ENCODE measurements at places on chromosomes 5 and 9.

- no peak for DNase-seq
Observed at GRCh38 chr9:123763910-123764588, 165.9 kb downstream of the DENND1A start.

- DNase-seq, result no peak
Observed at GRCh38 chr5:32852535-32852934, 141.4 kb downstream of the NPR3 start.

GRCh38 chr5:36180556-36181350 is 28.8 kb downstream of the SKP2 start:
- no peak for DNase-seq

DNA sequence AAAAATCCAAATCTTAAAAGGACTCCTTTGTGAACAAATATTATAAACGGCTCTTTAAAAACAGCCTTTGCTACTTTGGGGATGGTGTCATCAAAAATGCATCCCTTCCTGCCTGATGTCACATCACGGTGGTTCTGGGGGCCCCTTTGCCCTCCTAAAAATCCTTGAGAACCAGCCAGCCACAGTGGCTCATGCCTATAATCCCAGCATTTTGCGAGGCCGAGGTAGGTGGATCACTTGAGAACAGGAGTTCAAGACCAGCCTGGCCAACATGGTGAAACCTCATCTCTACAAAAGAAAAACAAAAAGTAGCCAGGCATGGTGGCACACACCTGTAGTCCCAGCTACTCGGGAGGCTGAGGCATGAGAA is 43.9 kb downstream of the FNBP1 start:
- no peak for DNase-seq

GRCh38 chr9:3386753-3387152 is 139.0 kb downstream of the RFX3 start:
- DNase-seq, result peak; percentile 17

- no peak for DNase-seq
Observed at GRCh38 chr5:89397096-89397495, 514.1 kb upstream of the MEF2C start.

DNA sequence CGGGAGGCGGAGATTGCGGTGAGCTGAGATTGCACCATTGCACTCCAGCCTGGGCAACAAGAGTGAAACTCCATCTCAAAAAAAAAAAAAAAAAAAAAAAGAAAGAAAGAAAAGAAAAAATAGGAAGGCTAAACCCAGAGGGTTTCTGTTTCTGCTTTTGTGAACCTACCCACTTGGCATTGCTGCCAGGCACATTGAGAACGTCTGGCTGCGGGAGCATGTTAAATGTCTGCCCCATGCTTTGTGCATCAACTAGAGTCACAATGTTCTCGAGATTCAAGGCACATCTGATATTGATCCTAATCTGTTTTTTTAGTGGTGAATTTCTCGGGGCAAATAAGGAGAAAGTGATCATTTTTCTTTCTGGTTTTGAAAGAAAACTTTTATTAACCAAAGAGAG is 2.8 kb downstream of the SLC25A25 start:
- no peak for DNase-seq

- no peak for DNase-seq
Observed at GRCh38 chr5:165508286-165508685, 2002.9 kb downstream of the MAT2B start.

GRCh38 chr9:73844135-73844534 is 653.0 kb upstream of the RORB start:
- DNase-seq, result no peak

- no peak for DNase-seq
Observed at GRCh38 chr9:83339435-83339834, 198.8 kb downstream of the FRMD3 start.

GRCh38 chr5:137347865-137348264 is 151.3 kb downstream of the SPOCK1 start:
- no peak for DNase-seq

DNA sequence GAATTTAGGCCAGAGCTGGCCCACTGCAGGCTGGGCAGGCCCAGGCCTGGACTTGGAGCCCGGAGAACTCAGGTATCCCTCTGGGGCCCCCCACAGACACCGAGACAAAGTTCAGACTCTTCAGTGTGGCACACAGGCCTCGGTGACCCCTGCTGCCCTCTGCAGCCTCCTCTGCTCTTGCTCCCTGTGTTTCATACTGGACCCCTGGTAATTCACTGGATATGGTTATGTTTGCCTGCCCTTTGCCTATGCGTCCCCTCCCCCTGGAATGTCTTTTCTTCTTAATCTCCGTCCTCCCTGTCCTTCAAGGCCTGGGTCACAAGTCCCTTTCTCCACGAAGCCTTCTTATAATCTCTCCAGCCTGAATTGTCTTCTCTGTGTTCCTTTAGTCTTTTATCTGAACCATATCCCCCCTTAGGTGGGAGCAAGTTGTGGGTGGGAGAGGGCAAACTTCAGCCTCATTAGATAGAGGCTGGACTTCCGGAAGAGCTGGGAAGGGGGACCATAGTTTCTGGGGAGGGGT is 30.1 kb downstream of the GSN start:
- no peak for DNase-seq

DNA sequence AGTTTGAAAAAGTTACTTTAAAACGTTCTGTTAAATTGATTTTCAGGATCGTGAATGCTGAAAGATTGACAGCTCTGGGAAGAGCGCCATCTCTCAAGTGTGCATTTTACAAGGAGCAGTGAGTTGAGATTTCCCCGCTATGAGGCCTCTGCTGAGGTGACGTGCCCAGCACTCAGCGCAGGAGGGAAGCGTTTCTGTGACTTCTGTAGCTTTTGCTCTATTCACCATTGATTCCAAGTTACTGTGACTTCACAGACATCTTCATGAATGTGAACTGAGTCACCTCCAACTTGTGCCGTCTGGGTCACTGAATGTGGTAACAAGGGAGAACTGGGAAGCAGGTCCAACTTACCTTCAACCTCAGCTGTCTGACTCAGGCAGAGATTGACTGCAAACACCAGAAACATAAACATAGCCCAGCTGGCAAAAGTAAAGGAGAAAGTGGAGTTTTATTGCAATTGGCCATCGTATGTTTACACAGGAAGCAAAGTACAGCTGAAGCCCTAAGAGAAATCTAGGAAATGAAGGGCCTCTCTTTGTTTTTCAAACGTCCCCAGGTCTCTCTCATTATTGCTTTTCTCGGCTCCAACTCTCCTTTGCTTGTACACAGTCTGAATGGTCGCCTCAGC is 428.8 kb upstream of the CLINT1 start:
- no peak for DNase-seq

DNA sequence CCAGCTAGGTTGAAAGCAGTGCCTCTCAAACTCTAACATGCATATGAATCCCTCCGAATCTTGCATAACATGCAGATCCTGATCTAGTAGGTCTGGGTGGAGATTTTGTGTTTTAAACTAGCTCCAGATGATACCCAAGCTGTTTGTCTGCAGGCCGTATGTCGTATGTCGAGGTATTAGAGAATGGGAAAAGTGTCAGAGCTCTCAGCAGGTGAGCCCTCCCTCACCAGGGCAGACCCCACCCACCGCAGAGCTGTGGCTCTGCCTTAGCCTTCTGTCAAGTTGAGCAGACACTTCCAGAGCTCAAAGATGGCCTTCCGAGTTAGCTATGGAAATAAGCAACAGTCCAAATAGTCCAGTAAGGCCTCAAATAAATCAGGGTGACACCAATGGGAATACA is 83.2 kb upstream of the MAP3K1 start:
- no peak for DNase-seq

DNA sequence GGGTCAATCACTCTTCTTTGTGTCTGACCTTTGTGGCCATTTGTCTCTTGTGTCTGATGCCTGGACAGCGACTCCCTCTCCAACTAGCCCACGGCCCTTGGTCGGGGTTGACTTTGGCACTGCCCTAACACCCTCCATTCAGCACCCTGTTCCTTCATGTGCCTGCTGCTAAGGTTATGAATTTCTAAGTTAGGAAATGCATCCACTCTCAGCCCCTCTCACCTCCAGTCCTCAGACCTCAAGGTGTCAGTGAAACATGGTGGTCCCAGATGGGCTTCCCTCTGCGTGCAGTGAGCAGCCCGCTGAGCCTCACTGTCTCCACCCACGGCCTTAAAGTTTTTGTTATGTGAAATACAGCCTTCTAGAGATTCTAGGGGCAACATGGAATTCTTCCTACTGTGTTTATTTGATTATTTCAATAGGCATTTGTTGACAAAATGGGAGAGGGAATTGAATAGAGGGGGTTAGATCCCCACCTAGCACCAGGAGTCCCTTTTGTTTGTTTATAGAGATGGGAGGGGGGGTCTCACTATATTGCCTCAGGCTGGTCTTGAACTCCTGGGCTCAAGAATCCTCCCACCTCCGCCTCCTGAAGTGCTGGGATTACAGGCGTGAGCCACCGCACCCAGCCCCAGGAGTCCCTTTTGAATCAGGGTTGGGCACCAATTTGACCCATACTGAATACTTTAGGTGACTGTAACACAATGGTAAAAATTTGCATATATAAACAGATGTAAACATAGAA is 1.6 kb upstream of the GLIPR2 start:
- DNase-seq, result no peak

- DNase-seq, result no peak
Observed at GRCh38 chr5:176906126-176906525, 7.0 kb upstream of the HK3 start.

GRCh38 chr9:35749515-35750255 is 598 bp downstream of the RGP1 start:
- peak; percentile 39 for DNase-seq

- DNase-seq, result peak; percentile 36
Observed at GRCh38 chr9:89375191-89375760, 57.0 kb downstream of the SECISBP2 start.

- no peak for DNase-seq
Observed at GRCh38 chr5:145811834-145812625, 23.1 kb downstream of the PRELID2 start.

DNA sequence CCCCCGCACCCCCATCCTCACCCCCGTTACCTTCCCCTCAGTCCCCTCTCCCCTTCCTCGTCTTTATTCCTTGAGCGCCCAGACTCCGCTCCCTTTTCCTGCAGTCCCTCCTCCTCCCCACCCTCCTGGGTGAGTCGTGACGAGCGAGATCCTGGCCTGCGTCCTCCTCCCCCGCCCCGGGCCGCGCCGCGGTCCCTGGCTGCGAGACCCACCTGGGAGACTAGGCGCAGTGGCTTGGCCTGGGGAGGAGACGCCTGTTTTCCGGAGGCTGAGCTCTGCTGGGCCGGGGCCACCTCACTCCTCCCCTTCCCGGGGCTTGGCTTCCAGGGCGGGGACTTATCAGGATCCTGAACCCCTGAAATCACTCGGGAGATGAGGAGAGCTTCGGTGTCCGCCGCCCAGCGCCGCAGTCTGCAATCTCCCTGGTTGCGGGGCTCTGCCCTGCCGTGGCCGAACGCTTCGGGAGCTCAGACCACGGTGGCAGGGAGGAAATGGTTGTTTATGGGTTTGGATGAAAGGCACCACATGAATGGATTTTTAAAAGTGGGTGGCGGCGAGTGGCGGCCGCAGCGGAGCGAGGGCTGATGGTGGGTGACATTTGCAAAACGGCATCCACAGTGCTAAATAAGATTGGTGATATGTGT is 984 bp downstream of the STXBP1 start:
- peak; percentile 34 for DNase-seq

GRCh38 chr5:1759378-1759970 is 40.2 kb downstream of the MRPL36 start:
- no peak for DNase-seq

- no peak for DNase-seq
Observed at GRCh38 chr9:35288778-35289177, 127.0 kb downstream of the UNC13B start.

GRCh38 chr5:110045158-110045557 is 355.4 kb downstream of the MAN2A1 start:
- DNase-seq, result no peak

GRCh38 chr5:28542987-28543386 is 1504.6 kb upstream of the CDH9 start:
- no peak for DNase-seq

GRCh38 chr5:93585041-93585766 is 2.2 kb downstream of the NR2F1 start:
- DNase-seq, result no peak

GRCh38 chr5:87503004-87503403 is 90.3 kb upstream of the CCNH start:
- no peak for DNase-seq

GRCh38 chr5:98907951-98908350 is 20.9 kb downstream of the CHD1 start:
- DNase-seq, result no peak

DNA sequence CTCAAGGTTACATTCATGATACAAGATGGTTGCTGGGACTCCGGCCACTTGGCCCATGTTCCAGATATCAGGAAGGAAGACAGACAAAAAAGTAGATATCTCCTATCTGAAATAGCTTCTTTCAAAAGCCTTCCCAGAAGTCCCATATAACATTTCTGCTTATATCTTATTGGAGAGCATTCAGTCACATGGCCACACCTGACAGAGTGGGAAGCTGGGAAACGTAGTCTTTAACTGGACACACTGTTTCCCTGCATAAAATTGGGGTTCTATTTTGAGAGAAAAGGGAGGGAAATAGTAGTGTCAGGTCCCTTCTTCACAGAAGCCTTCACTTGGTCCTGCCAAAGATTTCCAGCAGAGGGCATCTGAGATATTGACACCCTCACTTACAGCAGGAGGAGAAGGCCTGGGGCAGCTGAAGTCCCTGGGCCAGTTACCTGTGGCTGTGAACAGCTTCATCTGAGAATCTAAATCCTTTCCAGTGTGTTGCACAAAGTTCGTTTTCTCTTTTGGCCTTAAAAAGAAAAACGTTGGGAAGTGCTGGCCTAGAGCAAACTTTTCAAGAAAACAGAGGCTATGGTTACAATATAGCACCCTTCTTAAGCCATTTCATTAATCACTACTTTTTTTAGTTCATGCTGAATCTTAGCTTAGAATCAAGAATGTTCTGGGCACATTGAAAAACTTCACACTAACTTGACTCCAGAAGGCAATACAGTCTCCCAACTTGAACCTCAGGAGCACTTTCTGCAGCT is 33.5 kb downstream of the SPEF2 start:
- peak; percentile 74 for DNase-seq

GRCh38 chr5:91611746-91612145 is 228.6 kb upstream of the ARRDC3 start:
- no peak for DNase-seq

- DNase-seq, result no peak
Observed at GRCh38 chr9:89843591-89843990, 238.8 kb downstream of the GADD45G start.

- no peak for DNase-seq
Observed at GRCh38 chr5:34648840-34649158, 7.3 kb upstream of the RAI14 start.

DNA sequence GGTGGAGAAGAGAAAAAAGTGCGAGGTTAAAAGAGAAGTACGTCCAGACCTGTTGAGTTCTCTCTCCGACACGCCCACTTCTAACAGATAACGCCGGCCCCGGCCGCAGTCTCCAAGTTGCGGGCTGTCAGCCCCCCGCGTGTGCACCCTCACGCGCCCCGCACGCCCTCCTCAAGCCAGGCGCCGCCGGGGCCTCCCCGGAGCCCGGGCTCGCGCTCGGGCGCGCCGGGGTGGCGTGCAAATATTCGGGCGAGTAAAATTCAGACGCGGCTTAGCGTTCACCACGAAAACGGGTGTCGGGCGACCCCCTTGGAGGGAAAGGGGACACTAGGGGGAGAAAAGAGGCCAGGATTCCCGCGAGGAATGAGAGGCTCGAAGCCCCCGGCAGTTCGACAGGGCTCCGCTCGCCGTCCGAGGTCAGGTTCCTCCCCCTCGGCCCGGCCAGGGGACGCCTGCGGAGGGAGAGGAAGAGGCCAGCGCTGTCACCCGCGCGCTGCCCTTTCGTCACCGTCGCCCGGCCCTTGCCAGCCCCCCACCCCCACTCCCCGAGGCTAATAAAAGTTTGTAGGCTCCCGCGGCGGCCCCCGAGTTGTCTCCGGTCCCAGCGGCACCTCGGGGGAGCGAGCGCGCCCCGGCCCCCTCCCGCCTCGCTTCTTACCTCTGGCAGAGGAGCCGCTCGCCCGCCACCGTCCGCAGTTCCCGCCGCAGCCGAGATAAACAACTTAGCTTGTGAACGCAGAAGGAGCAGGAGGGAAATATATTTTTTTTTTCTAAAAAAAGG is 743 bp downstream of the NR3C1 start:
- DNase-seq, result peak; percentile 27
